ENCODE measurements at places on chromosomes 5 and 9.

GRCh38 chr9:17422994-17423680 lies 155.7 kb upstream of the SH3GL2 start:
- no peak for DNase-seq

DNA sequence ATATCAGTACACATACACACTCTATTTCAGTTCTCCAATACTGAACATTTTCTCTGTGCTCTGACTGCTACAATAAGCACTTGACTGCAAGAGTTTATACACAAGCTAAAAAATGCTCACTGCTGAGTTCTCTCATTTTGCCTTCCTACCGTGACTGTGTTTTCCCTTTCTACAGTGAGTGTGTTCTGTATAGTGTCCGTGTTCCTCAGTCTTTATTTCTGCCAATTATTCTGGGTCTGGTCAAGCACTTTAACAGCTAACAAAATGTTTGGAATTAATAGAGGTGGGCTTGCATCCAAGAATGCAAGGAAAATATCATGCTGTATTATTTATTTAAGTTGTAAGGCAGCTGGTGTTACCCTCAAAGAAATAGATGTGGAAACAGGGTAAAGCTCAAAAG lies 217.0 kb upstream of the NREP start:
- no peak for DNase-seq

DNA sequence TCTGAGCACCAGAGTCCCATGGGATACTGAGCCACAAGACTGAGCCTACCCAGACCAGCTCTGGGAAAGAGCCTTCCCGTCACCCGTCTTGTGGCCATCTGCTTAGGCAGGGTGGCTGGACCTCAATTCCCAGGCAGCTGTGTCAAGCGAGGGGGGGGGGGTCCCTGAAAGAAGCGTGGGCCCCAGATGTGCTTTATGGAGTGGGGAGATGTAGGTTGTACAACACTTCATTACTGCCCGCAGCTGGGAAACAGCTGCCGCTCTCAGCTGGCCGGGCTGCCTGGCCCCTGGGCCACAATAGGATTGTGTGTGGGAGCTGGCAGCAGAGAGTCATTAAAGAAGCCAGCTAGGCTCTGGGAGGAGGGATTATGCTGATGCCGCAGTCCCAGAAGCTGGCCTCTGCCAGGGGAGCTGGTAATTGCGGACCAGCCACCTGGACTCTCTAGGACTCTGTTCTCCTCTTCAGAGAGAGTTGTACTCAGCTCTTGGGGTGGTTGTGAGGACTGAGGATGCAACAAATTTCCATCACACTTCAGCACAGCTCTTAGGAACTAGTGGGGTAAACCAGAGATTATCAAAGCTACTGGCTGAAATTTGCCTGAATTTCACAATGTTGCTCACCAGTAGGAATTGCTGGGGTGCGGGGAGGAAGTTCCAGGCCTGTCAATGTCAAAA lies 145.4 kb downstream of the GADD45G start:
- DNase-seq = no peak

- no peak for DNase-seq
Observed at GRCh38 chr5:135377751-135378680, 21.0 kb downstream of the MACROH2A1 start.

GRCh38 chr5:32283539-32284377 lies 29.0 kb downstream of the MTMR12 start:
- DNase-seq = no peak

- no peak for DNase-seq
Observed at GRCh38 chr9:17962747-17963146, 383.9 kb downstream of the SH3GL2 start.

DNA sequence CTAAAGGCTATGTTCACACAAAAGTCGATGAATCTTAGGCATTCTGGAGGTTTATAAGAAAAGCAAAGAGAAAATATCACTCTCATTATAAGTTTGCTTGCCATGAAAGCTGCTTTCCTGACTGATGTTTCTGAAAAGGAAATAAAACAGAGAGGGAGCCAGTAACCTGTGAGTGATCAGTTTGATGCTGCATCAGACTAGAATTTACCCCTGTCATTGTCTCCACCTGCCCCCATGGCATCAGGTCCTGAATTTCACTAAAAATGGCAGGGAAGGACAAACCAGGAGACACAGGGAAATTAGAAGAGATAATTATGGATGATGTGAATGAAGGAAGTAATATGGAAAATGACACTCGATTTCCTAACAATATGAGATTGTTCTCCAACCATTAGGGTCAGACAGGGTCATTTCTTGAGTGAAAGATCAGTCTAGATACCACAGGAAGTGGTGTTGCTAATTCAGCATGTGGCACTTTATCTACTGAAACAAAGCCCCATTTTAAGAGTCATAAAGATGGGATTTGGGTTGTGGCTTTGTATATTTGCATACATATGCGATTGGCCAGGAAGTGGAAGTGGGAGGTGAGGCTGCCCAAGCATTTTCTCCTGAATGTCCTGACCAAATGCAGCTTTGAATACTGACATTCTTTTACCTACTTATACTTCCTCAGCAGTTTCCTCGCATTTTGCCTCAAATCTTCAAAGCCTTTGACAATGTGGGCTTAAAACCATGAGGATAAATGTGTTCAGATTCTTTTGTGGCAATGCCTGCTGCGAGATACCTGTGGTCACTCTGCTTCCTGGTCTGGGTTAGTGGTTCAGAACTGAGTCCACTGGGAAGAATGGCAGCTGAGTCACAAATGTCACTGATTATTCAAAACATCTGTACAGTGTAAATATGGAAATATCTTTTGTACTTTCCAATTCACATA lies 29.7 kb downstream of the MEGF10 start:
- no peak for DNase-seq

DNA sequence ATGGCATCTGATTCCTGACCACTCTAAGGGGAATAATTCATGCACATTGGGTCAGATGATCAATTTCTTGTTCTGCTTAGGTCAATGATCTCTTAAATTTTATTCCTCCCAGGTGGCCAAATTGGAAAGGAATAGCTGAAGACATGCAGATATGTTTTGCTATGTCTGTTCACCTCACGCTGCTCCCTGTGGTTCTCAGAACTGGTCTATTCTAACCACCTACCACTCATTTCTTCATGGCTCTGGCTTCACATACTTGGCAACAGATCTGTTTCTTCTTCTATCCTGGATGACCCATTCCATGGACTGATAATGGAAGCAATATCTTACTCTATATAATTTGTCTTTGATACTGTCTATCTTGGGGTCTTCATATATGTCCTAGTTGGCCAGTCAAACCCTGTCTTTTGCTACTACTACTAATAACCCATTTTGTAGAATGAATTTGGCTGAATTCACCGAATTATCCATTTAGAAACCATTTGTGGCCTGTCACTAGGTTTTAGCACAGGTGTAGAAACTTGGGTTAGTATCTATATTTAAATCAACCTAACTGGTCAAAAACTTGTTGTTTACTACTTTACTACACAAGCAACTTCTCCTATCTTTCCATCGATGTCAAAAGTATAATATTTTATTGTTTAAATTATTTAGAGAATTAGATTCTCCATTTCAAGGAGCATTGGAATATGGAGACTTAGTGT lies 650.9 kb downstream of the TLE4 start:
- no peak for DNase-seq

DNA sequence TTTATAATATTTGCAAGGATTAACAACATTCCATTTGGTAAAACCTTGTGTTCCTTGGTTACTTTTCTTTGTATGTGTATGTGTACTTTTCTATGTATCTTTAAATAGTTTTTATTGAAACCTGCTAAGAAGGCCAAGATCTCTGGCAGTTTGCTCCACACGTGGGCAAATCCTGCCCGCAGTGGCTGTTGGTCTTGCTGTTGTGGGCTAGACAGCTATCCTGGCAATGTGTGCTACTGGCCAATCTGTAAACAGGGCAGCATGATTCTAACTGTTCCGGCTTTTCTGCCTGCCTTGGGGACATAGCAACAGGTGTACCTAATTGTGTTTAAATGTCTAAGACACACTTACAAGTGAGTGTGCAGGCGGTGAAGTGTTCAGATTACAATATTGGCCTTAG lies 286.6 kb downstream of the RFX3 start:
- DNase-seq = no peak

- no peak for DNase-seq
Observed at GRCh38 chr5:129807162-129807814, 59.4 kb downstream of the MINAR2 start.

- no peak for DNase-seq
Observed at GRCh38 chr5:135559354-135559753, 19.4 kb downstream of the CXCL14 start.

GRCh38 chr5:33558489-33558888 lies 117.7 kb downstream of the TARS1 start:
- no peak for DNase-seq

DNA sequence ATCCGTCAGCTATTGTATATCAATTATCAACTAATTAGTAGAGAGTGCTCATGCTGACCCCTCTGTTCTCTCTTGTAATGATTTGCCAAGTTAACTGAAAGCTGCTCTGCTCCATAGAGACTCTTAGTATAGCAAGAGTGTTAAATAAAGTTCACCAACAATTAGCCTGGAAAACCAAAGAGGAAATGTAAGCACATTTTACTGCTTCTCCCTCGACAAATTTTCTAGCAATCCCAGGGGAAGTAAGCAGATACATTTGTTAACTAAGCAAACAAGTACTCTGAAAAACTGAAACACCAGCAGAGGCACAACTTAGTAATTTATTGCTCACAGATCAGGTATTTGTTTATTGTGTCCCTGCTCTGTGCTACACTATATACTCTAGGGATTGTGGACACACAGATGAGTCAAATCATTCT lies 162.2 kb downstream of the GLIS3 start:
- no peak for DNase-seq

DNA sequence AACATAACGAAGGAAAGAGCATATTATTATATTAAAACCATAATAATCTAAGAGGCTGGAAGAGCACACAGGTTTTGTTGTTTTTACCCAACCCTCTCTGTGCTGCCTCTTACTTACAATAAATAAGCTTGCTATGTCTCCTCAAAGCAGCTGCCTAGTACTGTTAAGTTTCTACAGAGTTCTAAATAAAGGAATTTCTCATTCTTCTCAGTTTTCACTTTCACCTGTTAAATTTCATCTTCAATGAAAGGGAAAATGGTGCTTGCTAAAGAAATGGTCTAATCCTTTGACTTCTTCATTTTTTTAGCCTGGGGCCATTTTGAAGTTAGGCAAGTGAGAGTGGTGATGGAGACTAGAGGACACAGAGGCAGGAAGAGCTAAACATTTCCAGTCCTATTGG lies 396.1 kb downstream of the MAN2A1 start:
- no peak for DNase-seq

DNA sequence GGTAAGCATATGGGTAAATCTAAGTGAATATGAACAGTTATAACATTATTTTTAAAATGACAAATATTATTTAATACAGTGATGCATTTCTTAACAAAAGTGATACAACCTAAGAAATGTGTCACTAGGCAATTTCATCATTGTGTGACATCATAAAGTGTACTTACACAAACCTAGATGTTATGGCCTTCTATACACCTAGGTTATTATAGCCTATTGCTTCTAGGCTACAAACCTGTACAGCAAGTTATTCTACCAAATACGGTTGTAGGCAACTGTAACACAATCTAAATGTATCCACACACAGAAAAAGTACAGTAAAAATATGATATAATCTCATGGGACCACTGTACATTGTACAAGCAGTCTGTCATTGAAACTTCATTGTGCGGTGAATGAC lies 48.3 kb downstream of the STRBP start:
- no peak for DNase-seq
